ENCODE measurements at places on chromosomes 4 and X. TPM values are rescaled to one million over a fixed set of nuclear protein-coding genes. Genes with fewer than 3 reads are reported as not detected.
A peak's percentile ranks its signal among the peaks of the same experiment; 100 is the strongest.

The NR3C2 gene
- polyA plus RNA-seq: 5.3 TPM

The RAB40AL gene
- not detected for polyA plus RNA-seq

DNA sequence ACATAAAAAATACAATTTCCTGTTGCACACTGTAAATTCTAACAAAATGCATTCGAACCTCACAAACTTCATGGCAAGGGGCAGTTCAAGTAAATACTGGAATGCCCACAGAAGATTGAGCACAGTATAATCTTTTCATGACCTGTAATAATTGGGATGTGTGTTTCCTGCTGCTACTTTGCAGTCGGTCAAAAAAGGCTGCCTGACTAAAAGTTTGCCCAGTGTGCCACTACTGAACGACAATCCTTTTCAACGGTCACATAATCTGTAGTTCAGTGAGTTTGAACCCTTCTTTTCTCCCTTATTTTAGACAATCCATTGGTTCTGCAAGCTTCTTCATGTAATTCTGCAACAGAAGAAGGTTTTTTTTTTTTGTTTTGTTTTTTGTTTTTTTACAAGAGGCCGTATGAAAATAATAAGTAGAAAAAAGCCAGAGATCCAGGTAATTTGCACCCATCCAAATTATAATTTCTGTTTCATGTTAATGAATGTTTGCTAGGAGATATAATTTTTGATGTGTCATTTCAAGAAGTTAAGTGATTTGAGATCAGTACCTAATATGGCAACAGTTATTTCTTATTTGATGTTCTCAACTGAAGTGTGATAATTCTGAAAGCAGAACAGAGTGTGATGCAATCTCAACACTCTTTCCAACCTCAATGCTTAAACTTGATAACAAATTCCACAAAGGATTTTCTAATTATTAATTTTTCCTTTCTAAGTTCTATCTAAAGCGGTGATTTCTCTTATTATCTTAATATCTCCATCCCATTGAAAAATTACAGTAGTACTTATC is 237.6 kb downstream of the FSTL5 start:
- no peak for DNase-seq

- DNase-seq: no peak
Measured at GRCh38 chr4:139152249-139152648, 24.8 kb downstream of the ELF2 start.

The TACR3 gene
- not detected for polyA plus RNA-seq

DNA sequence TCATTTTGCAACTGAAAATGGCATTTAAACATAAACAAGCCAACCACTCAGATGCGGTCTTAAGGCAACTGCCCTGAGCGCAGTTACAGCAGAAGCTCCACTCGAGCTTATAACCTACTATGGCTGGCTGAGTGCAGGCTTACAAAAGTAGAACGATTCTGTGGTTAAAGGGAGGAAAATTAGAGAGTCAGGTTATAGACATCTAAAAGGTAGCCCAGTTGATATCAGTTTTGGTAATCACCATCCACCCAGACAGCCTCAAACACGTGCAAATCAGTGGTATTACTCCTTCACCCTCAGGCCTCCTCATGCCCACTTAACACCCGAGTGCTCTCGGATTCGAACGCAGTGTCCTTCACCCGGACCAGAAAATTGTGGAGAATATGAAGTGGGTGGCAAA is 3.1 kb downstream of the LEF1 start:
- no peak for DNase-seq

The RS1 gene
- polyA plus RNA-seq: not detected

DNA sequence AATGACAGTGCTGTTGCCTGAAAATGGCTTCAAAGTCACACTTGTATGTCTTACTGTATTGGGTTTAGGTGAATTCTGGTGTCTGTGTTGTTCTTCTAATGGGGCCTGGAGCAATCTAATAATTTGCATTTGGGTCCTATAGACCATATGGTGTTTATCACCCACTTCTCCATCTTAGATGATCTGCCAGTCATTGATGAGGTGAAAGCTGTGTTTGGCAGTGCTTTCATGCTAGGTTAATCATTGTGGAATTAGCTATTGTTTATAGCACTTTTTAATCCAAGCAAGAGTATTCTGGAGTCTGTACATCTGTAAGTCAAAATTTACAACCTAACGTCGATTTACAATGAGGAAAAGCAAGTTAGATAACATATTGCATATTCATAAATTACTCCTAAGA is 572.2 kb upstream of the MAGEB2 start:
- no peak for DNase-seq

DNA sequence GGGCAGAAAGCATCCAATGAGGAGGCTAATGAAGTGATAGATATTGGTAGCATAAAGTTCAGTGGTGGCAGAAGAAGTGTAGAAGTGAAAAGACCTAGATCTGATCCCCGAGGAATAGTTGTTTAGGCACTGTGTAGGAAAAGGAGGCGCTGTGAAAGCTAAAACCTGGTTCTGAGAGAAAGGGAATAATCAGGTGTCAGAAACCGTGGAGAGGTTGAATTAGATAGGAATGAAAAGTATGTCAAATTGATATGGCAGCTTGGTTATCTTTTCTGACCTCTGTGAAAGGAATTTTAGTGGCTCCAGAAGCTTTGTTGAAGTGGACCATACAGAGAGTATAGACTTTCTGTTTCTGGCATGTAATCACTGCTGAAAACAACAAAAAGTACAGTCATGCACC is 30.8 kb upstream of the CCDC160 start:
- DNase-seq: no peak

DNA sequence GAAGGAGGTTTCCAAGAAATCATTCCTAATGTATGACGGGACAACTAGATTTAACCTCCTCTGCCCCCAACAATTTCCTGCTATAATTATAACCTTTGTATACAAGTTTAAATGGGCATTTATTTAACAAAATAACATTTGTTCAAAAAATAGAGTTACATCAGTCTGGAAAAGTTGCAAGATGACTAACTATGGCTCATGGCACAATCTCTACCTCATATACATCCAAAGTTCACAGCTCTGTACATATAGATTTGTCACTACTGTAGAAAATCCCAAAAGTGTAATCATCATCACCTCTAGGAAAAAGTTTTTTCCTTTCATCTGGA is 3.8 kb upstream of the RPS6KA3 start:
- DNase-seq: no peak

GRCh38 chr4:128123036-128123435 is 61.9 kb downstream of the LARP1B start:
- no peak for DNase-seq

- no peak for DNase-seq
Measured at GRCh38 chr4:99483636-99484035, 27.2 kb upstream of the C4orf17 start.

DNA sequence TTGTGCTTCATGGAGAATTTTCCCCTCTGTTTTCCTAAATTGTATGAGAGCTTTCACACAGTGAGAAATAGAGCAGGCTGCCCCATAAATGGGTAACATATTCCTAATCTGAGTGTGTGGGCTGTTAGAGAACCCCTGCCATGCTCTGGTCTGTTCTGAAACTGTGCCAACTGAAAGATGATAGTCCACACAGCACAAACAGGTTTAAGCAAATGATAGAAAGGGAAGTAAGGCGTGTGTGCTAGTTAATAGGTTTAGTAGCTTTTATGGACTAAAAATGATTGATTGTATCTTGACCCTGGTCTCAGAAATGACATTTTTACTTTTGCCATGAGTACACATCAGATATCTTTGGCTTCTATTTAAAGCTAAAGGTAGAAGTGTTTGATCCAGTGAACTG is 106.2 kb downstream of the PRRG1 start:
- DNase-seq: no peak

- DNase-seq: no peak
Measured at GRCh38 chrX:9148615-9149399, 114.9 kb upstream of the FAM9B start.

GRCh38 chrX:8067754-8068462 is 103.2 kb downstream of the VCX2 start:
- no peak for DNase-seq

GRCh38 chrX:49282647-49283011 is 13.0 kb downstream of the PPP1R3F start:
- DNase-seq: no peak

The ERCC6L gene
- 0.52 TPM for polyA plus RNA-seq

The FOXR2 gene
- not detected for polyA plus RNA-seq

- no peak for DNase-seq
Measured at GRCh38 chr4:97627750-97628149, 515.5 kb downstream of the STPG2 start.

DNA sequence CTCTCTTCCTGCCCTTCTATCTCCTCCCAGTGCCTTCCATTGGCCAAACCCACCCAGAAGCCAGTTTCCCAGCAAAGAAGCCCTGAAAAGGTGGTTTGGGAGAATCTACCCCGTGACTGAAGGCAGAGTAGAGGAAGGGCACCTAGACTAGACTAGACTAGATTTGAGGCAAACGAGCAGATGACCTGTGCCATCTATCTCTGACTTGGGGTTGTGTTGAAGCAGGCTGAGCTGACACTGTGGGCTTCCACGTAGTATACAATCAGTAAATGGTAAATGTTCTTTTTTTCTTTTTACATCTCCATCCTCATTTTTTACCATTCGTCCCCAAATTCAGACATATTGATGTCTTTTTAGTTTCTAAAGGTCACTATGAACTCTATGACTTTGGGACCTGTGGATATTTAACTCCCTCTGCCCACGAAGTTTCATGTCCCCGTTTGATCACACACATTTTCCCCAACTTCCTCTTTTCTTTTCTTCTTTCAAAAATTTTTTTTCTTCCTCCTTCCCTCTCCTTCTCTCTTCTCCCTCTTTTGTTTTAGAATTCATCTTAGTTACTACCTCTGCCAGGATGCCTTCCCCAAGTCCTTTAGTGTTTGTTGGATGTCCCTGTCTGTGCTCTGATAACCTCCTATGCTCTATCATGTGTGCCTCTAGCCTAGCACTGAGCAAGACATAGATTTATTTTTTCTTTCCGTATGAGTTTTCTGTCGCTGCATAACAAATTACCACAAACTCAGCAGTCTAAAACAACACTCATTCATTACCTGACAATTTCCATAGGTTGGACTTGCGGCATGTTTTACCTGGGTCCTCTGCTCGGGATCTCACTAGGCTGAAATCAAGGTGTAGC is 6.2 kb upstream of the AFF1 start:
- DNase-seq: no peak

- DNase-seq: no peak
Measured at GRCh38 chr4:56681853-56682525, 893 bp upstream of the HOPX start.

- DNase-seq: peak; percentile 42
Measured at GRCh38 chrX:40158036-40158706, 60.4 kb upstream of the BCOR start.
